ENCODE measurements at places on chromosomes 5 and 9. TPM values are rescaled to one million over a fixed set of nuclear protein-coding genes. Genes with fewer than 3 reads are reported as not detected.

PLEKHG4B gene
- 0.53 TPM for total RNA-seq

IFNA2 gene
- not detected for total RNA-seq

CARTPT gene
- total RNA-seq, result not detected

DNA sequence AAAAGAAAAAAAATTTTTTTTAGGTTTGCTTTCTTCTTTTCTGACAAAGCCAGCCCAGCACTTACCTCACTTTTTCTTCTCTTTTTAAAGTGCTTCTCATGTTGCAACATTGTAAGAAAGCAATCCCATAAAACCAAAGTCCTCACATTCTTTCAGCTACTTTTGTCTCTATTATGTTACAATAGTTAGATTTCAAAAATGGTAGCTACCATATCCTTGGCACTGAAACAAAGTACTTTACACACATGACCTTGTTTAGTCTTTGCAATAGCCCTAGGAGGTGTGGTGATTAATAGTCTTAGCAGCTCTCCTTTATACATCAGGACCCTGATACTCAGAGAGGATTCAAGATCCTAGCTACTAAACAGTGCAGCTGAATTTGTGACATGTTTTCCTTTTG, 23.5 kb upstream of the CARTPT start:
- DNase-seq, result no peak

DNA sequence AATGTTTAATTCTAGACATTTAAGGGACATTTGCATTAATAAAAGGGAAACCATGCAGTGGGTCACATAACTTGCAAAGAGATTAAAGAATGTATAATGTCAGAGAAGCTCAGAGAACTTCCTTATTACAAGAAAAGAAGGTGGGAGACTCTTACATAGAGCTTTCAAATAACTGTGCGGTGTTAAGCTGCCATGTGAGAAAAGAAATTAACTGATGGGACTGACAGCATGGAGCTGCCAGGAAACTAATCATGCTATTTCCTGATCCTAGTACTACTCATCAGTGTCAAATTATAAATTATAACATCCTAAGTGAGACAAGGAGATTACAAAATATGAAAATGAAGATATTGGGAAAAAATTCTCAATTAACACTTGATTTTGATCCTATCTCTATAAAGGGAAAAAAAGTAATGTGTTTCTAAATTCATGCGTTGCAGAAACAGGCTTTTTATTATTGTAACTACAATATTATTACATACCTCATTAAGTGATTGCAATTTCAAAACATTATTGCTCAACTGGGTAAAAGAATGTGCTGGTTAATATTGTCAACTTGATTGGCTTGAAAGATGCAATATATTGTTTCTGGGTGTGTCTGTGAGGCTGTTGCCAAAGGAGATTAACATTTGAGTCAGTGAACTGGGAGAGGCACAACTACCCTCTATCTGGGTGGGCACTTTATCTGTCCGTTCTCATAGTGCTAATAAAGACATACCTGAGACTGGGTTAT, 609.5 kb upstream of the NUDT12 start:
- no peak for DNase-seq

DNA sequence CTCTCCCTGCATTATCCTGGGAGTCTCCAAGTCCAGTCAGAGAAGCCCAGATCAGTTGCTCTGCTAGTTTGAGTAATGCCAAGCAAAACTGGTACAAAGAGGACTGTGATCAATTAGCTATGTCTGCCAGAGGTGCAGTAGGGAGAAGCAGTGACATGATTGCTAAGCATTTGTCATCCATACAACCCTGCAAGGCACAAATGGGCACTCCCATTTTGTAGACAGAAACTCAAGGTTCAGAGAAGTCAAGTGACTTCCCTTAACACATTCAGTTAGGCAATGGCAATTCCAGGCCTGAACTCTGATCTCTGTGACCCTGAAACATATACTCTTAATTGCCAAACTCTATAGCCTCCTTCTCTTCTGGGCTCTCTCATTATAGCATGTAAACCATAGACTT, 34.0 kb downstream of the NDST1 start:
- no peak for DNase-seq

DNA sequence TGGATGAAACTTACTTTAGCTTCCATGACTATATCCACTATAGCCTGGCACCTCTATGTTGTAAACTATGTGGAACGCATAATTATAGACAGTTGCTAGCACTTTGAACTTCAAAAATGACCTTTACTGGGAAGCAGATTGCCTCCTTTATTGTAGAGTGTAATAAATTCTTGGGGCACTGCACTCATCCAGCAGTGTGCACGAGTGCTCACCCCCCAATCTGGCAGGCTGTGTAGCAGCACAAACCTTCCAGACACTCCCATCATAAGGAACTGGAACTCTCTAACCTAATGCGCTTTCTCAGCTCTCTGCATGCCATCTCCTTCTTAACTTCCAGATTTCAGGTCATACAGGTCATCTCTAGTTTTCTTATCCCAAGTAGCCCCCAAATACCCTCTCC, 1.5 kb upstream of the PDE6A start:
- no peak for DNase-seq

Data from SK-MEL-5 (cell line).